ENCODE measurements at places on chromosomes 11 and 22.
A peak's percentile ranks its signal among the peaks of the same experiment; 100 is the strongest.

GRCh38 chr11:66220566-66220935 lies 47.9 kb upstream of the RAB1B start:
- DNase-seq = no peak

DNA sequence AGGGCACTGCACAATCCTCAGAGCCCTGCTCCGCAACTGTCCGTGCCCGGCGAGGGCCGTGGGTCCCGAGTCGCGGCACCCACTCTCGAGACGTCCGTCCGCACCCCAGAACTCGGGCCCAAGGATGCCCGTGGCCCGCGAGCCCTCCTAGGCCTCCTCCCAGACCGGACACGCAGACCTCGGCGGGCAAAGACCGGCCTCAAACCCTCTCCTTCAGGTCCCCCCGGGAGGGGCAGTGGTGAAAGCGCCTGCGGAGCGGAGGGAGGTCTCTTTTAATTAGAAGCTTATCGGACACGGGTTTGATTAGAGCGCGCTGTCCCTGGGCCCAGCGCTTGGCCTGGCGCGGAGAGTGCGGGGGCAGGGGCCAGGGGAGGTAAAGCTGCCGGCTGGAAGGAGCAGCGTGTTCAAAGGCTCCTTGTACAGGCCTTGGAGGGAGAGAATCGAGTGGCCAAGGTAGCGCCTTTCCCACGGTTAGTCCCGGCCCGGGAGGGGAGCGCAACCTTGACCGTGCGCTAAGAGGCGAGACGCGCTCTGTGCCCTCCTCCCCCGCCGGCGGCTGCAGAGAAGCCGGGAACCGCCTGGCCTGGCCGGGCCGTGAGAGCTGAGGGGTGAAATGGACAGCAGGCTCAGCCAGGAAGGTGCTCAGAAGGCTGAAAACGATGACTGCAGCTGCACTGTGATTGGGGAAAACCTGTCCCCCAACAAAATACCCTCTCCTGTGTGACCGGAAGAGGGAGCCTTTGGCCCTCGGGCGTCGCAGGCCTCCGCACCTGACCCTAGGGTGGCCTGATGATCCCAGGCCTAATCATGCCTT lies 4.6 kb downstream of the WT1 start:
- DNase-seq = no peak

DNA sequence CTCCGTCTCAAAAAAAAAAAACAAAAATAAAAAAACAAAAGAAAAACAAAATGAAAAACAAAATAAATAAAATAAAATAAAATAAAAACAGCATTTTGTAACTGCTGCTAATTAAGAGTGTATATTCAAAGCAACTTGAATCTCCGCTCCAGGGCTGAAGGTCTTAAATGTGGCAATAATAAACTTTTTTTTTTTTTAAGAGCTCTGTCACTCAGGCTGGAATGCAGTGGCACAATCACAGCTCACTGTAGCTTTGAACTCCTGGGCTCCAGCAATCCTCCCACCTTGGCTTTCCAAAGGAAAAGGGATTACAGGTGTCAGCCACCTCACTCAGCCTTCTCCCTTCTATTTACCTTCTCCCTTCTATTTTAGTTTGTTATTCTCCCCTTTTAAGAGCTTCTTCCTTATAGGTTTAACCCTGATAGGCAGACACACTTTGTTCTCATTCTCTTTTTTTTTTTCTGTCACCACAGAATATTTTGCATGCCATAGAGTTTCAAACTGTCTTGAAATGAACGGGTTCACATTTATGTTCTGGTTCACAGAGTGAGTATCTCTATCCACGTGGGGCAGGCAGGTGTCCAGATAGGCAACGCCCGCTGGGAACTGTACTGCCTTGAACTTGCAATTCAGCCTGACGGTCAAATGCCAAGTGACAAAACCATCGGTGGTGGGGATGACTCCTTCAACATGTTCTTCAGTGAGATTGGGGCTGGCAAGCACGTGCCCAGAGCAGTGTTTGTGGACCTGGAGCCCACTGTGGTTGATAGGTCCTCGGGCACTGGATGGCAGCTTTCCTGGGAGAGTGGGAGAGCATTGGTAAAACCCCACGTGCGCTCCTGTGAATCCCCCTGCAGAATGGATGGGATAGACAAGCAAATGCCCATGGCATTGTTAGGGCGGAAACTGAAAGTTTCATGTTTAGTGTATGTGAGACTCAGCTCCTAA lies 19.4 kb downstream of the LRRC74B start:
- no peak for DNase-seq

- no peak for DNase-seq
Observed at GRCh38 chr11:111001081-111001430, 244.5 kb upstream of the POU2AF2 start.

- no peak for DNase-seq
Observed at GRCh38 chr11:76225122-76225611, 18.9 kb upstream of the WNT11 start.

DNA sequence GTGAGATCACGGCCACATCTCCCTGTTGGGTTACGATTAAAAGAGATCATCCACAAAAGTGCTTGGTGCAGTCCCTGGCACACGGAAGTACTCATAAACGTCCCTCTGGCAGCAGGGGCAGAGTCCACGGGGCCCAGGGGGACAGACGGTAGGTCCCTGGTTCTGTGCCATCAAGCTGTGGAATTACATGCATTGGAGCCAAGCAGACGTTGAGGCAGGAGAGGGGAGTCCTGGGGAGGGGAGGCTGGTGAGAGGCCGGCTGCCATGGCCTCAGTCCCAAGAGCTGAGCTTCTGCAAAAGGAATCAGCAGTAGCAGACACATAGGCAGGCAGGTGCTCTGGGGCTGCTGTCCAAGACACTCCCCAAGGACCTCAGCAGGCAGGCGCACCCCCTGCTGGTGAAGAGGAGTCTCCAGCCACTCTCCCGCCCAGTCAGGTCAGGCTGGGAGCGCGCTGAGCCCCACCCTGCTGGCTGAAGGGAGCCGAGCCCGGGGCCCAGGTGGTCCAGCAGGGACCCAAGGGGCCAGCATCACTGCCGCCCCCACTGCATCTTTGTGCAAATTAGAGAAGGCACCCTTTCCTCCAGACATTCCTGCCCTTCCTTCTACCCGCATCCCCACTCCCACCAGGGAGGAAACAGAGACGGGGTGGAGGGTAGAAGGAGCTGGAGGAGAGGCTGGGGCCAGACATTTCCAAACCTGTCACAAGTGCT lies 7.6 kb upstream of the KCTD17 start:
- no peak for DNase-seq

DNA sequence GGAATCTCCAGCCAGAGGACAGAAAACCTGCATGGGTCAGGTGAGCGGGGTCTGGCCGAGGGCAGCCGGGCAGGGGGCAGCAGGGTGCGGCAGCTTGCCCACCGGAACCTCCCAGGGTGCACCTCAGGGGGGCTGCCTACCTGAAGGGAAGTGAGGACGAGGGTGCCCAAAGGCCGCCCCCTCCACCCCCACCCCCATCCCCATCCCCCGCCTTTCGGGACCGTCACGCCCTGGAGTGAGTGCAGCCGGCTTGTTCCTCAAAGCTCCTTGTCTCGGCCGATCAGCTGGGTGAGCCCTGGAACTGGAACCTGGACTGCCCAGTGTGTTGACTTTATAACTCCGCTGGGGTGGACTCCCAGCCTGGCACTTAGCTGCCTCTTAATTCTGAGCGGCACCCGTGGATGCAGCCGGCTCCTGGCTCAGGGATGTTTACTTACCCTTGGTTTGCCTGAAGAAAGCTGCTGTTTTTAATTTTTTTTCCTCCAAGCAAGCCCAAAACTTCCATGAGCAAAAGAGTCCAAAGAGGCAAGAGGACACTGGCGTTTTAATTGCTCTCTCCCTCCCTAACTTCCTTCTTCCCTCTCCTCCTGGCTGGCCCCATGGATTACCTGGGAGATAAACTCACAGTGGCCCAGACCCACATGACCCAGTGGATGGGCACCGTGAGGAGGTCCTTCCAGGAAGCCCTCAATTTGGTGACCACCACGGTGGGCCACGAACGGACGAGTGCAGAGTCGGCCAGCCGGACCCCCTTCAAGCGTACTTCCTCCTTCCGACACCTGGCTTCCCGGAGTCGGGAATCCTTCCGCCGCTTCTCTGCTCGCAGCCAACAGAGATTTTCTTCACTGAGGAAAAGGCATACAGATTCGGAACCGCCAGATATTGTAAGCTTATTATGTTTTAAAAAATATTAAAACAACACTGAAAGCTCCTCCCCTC lies 87.8 kb upstream of the CRYBB3 start:
- DNase-seq = no peak

GRCh38 chr11:117820071-117820470 lies 4.5 kb downstream of the FXYD2 start:
- no peak for DNase-seq

GRCh38 chr11:61918938-61919704 lies 1.8 kb upstream of the RAB3IL1 start:
- DNase-seq = no peak

DNA sequence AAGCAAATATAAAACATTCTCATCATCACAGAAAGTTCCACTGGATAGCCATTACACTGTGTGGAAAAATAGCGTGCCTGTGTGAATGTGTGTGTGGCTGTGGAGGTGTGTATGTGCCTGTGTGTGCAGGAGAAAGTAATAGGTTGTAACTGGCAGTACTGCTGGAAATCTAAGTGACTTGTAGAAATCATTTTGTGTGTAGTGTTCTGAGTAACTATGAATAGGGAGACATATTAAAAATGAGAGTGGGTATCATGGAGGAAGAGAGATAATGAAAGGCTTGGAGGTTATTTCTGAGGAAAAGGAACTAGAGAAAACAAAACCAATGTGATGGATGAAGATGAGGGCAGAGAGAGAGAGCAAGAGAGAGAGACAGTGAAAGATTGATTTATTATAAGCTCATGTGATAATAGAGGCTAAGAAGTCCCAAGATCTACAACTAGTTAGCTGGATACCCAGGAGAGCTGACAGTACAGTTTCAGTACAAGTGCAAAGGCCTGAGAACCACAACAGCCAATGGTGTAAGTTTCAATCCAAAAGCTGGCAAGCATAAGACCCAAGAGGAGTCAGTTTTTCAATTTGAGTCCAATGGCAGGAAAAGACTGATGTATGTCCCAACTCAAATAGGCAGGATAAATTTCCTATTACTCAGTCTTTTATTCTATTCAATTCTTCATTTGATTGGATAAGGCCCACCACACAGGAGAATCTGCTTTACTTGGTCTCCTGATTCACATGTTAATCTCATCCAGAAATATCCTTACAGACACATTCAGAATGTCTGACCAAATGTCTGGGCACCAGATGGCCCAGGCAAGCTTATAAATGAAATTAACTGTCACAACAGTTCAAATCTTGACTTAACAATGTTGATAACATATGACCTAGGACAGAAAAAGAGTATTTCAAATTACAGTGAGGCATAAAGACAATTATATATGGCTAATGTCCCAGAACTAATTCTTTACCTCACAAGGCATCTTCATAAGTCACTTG lies 14.9 kb downstream of the KBTBD3 start:
- DNase-seq = no peak

DNA sequence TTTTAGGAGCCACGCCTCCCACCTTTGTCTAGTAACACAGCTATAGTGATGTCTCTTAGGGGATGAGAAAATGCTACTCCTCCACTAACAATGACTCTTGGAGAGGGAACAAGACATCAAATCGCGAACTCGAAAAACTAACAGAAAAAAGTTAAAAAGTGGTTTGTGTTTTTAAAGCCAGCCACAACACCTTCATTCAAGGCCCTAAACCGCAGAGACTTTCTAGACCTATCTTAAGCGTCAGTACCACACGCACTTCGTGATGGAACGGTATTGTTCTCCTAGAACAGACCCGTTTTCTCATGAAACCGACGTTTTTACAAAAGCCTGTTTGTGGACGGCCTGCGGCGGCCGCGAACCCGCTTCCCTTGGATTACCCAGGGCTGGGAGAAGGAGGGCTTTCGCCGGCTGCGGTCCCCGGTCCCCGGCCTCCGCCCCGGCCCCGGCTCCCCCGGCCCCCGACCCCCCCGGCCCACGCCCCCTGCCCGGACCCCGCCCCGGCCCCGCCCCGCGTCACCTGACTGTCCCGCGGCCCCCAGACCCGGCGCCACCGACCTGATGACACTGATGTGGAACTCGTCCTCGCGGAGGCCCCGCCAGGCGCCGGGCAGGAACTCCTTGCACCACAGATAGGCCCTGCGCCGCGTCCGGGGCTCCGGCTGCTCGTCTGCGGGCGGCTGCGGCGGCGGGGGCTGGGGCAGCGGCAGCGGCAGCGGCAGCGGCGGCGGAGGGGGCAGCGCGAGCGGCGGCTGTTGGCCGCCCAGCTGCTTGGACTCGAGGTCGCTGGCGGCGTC lies 718 bp downstream of the CHKA start:
- DNase-seq = peak; percentile 19

- DNase-seq = no peak
Observed at GRCh38 chr11:57248780-57249383, 11.8 kb upstream of the APLNR start.

- DNase-seq = no peak
Observed at GRCh38 chr11:15837901-15838489, 518.4 kb downstream of the SOX6 start.

DNA sequence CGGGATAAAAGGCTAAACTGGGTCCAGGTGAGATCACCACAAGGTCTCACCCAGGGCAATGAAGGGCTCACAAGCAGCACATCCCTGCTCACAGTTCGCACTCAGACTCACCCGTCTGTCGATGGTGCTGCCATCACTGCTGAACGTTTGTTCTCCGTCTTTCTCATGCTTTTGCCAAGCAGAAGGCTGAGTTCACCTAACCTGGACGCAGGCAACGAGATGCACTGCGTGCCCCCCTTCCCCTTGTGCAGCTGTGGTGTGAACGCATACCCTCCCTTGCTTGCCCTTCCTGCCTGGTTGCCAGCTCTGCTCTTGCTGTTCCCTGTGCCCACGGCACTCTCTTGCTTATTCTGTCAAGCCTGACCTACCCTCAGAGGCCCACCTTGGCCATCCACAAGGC lies 18.0 kb downstream of the KCTD21 start:
- DNase-seq = no peak

DNA sequence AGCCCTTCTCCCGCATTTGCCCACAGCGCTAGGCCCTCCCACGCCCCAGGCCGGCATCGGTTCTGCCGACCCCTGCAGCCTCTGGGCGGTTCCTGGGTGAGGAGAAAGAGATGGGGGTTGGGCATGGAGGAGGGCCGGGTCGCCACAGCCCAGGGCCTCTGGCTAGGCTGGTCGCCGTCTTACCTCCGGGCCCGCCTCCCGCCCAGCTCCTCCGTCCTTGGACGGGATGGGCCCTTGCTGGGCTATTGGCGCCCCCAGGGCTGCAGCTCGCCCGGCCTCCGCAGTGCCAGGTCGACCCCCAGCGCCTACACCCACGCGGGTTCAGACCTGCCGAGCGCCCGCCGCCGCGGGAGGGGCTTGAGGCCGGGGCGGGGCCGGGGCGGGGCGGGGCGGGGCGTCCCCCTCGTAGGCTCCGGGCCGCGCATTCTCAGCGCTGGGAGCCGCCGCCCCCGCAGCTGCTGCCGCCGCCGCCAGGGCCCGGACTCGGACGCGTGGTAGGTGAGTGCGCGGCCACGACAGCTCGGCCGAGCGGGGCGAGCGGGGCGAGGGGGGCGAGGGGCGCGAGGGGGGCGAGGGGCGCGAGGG lies at the start of gene CD151:
Gene CD151, plus strand, starts transcription at position 424 of the 585 bp plus-strand sequence. CDS start 3,118 bp downstream, outside the sequence.
- no peak for DNase-seq

DNA sequence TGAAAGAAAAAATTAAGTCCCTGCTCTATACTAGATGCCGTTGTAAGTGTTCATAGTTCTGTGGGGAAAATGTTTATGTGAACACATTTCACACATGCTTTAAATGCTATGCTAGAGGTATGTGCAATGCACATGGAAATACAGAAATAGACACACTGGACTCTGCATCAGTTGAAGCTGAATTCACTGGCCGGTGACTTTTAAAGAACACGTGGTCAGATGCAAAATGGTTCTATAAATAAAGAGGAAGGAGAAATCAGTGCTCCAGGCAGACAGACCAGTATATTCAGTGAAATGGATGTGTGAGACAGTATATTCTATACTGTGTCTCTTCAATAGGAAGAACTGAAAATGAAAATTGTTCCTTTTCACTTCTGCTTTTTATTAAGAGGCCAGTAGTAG lies 29.9 kb downstream of the TRPC6 start:
- no peak for DNase-seq

GRCh38 chr11:109914038-109914437 lies 179.2 kb upstream of the ZC3H12C start:
- DNase-seq = no peak

Measured in activated T-helper 1 cell treated with anti-CD3 and anti-CD28 coated beads, Interleukin-2, amount 50 U/mL, for 16 hours (primary cell).